ENCODE measurements at places on chromosomes 6 and 20.
A peak's percentile ranks its signal among the peaks of the same experiment; 100 is the strongest.

DNA sequence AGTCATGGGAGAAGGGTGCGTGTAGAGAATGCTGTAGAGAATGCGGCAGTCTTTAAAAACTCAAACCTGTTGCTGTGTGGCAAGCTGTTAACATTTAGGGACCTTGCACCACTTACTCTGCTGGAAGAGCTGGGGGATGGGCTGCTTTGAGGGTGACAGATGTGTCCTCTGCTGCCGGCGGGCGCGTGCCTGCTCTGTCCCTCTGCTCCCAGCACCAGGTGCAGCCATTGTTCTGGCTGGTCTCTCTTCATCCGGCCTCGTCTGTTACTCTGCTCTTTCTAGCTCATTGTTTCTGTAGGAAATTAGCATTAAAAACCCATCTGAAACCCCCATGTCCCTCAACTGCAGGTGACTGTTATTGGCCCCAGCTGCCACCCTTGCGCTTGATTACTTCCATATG, 78.5 kb downstream of the CBFA2T2 start:
- no peak for DNase-seq

DNA sequence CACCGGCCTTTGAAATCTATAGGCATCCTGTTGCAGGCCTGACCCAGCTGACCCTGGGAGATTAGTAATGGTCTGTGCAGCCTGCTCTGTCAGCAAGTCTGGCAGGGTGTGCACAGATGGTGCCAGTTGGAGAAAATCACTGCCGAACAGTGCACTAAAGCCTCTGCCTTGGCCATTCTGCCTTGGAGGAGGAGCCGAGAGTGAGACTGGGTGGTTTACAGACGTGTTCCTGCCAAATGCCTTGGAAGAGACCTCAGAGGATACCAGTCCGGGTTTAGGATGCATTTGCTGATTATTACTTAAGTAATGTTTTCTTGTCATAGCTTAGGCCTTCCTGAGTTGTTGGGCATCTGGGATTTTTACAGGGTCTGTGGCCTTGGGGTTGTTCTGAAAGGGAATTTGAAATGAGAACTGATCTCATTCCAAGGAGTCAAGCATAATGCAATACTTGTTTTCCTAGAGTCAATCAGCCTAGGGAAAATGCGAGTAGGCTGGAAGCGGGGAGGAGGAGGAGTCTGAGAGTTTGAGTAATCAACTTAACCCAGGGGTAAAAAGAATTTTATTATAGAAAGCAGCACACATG, 292.1 kb downstream of the SOX4 start:
- DNase-seq = no peak

GRCh38 chr6:168370310-168370991, 50.9 kb upstream of the DACT2 start:
- peak; percentile 92 for DNase-seq

DNA sequence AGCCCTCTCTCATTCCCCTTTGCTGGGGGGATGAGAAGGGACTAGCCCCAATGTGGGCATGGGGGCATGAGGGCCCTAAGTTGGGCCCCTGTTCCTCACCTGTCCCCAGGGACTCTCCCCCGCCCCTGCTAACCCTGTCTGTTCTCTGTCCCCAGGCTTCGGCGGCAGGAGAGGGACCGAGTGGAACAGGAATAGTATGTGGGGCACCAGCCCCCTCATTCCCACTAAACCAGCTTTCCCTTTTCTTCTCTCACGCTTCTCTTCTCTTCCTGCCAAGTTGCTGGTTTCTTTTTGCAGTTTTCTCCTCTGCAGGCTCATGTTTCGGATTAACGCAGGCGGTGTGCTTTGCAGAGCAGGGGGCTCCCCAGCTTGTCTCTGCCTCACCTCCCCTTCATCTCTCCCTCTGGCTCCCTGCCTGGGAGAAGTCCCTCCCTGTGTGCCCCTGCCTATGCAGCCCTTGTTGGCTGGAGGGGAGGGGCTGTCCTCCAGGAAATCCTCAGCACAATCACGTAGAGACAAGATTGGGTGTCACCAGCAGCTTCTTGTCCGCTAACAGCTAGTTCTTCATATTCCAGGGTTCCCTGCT, 7.9 kb downstream of the TMEM63B start:
- no peak for DNase-seq

- DNase-seq = peak; percentile 19
These were observed 113.4 kb upstream of the CEP85L start for GRCh38 chr6:118764766-118765165.

- DNase-seq = peak; percentile 56
These were observed 173.8 kb downstream of the ZDHHC14 start for GRCh38 chr6:157554747-157555146.

DNA sequence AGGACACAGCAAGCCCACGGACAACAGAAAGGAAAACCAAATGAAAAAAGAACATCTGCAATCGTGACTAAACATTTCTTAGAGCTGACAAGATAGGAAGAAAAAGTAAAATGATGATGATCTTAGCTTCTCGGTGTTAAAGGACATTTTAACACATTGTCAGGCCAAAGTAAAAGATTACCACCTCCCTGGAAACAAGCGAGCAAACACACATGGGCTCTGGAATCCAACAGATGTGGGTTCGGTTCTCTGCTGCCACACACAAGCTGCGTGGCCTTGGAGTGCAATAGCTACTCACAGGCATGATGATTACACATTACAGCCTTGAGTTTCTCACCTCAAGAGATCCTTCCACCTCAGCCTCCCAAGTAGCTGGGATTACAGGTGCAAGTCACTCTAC, 7.5 kb upstream of the AAR2 start:
- DNase-seq = no peak

All from osteocyte (in vitro differentiated cells).